ENCODE measurements at places on chromosomes 11 and 22. TPM values are rescaled to one million over a fixed set of nuclear protein-coding genes. Genes with fewer than 3 reads are reported as not detected.

The SERPINH1 gene
- 256 TPM for total RNA-seq

DNA sequence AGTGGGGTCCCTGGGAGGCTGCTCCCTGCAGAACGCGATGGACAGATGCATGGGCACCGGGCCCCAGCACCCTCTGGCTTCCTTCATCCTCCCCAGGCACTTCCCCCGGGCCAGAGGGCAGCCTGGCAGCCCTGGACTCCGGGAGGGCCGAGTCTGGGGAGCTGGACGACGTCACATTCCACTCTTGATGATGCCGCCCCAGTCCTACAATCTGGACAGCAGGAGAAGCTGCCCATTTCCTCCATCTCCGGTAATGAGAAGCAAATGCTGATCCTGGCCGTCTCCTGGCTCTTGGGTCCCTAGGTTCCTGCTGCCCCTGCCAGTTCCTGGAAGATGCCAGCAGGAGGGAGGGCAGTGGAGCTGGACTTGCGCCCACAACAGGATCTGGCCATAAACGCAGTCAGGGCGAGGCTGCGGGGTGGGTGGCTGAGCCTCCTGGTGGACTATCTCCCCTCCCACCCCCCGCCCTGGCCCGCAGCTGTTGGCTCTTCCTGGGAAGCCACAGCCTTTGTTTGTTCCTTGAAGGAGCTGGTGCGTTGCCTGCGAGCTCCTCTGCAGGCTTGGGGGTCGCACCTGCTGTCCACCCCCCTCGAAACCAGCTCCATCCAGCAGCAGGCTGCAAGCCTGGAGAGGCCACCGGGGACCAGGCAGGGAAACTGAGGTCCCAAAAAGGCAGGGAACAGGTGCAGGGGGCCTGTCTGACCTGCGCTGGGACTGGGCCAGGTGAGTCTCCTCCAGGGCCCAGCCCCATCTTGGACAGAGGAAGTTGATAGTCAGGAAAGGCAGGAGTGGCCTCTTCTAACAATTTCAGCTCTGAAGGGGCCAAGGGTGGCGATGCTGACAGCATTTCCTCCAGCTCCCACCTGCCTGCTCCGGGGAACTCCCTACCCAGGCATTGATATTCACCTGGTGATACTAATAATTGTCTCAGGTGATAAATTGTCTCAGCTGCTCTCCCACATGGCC is 17.9 kb upstream of the MUC6 start:
- peak; percentile 70 for DNase-seq

The C11orf91 gene
- total RNA-seq, result not detected

DNA sequence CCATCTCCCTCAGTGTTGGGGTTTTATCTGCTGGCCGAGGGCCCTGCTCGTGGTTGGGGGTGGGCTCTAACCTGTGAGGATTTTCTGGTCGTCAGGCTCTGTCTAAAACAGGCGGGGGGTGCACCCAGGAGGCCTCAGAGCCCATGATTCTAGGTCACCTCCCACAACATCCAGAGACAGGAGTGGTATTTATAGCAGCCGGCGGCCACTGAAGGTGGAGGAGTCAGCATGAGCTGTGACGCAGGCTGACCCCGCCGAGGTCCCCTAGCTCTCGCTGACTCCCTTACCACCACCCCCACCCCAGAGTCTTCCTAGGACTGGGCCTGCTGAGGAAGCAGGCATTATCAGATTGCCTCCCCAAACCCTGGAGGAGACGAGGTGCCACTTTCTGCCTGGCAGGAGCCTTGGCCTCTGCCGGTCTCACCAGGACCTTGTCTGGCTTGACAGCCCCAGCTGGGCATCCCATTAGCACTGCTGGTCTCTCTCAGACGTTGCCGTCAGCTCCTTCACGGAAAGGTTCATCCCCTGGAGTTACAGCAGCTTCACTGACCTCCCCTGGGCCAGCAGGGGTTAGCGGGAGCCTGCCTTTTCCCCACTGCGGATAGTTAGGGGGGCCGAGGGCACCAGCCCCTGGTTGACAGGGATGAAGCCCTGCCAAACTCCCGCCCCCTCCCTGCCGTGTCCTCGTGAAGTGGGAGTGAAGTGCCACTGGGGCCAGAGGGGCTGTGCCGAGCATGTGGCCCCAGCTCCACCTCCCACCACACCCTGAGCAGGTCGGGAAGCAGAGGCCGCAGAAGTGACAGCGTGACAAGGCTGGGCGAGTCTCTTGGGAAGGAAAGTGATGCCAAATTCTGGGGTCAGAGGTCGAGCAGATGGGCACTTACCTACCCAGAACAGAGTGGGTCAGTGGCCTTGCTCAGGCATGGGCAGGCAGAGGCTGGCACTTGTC is 26.5 kb downstream of the DAGLA start:
- no peak for DNase-seq

DNA sequence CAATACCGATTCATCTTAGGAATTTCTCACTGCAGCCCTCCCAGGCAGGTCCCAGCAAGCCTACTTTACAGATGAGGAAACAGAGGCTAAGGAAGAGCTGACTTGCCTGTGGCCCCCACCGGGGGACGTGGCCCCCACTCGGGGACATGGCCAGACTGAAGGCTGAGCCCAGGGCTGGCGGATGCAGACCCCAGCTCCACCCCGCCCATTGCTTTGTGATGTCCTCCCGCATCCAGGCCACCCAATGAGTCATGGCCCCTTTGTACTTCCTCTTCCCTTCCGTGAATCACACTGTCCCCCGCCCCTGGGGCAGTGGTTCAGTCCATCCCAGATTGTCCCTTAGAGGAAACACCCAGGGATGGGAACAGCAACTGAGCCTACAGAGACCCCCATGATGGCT is 116.0 kb upstream of the ANO1 start:
- DNase-seq, result peak; percentile 40

DNA sequence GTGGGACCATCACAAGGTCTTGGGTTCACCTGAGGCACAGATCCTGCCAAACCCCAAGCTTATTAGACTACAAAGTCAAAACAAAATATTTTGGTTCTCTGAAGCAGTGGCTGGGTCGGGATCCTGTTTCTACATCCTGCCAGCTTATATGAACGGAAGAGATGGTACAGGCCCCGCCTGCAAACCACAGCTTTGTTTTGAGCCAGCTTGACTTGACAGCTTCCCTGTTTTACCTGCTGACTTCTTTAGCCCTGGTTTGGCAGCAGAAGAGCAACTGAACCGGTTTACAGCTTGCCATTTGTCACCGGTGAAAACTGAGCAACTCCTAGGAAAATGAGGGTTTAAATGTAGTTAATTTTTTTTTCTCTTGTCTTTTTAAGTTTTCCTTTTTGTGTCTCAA is 11.4 kb downstream of the PACS1 start:
- peak; percentile 77 for DNase-seq

The TRIM48 gene
- total RNA-seq, result not detected

The CHRM4 gene
- total RNA-seq, result not detected

- DNase-seq, result no peak
These were observed 18.1 kb downstream of the THY1 start for GRCh38 chr11:119404872-119405271.

GRCh38 chr22:26715392-26715936 is 58.1 kb downstream of the MIAT start:
- no peak for DNase-seq

GRCh38 chr11:11349870-11350337 is 3.1 kb downstream of the CSNK2A3 start:
- no peak for DNase-seq

DNA sequence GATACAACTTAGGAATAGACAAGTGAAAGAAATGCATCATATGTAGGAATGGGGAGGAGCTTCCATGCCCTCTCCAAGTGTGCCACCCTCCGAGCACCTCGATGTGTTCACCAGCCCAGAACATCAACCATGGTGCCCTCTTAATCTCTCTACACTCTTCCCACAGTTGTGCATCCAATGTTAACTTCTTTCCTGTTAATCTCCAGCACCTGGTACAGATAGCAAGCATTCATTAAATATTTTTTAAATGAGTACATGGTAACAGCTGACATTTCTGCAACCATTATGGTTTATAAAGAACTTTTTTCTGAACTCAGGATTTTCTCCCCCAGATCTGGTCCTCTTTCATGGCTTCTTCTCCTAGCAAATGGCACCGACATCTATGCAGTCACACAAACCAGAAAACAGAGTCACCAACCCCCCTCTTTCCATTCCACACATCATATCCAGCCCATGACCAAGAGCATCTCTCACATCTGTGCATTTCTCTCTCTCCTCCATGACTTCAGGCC is 118.1 kb upstream of the CLPB start:
- DNase-seq, result no peak

DNA sequence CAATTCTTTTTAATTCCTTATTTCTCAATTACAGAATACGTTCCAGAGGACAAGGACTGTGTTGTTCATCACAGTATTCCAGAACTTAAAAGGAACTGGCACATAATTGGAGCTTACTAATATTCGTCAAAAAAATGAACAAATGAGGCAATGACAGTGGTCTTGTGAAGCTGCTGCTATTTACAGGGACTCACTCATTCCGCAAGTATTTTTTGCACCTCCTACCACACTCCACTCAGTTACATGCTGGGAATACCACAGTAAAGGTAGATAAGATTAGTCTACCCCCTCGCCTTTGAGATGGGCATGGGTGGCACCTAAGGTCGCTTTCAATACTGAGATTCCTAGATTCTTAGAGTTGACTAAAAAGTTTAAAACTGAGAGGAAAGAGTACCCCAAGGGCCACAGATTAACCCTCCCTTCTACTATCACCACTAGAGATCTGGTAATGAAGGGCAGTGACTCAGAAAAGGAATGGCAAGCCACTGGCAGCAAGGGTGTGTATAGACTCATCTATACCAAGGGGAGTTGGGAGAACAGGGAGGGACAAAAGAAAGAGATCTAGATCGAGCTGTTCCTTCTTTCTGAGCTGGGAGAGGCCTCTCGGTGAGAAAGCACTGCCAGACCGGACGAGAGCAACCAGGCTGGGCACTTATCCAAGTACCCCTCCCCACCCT is 85.0 kb downstream of the RPL27A start:
- no peak for DNase-seq

GRCh38 chr11:350723-351255 is 18.5 kb upstream of the B4GALNT4 start:
- peak; percentile 45 for DNase-seq

GRCh38 chr11:86370922-86371594 is 3.6 kb upstream of the CCDC81 start:
- no peak for DNase-seq

The PAMR1 gene
- total RNA-seq, result 3.1 TPM

The OR51I1 gene
- total RNA-seq, result 0.42 TPM

GRCh38 chr22:44802071-44802700 is 49.8 kb downstream of the ARHGAP8 start:
- DNase-seq, result no peak

DNA sequence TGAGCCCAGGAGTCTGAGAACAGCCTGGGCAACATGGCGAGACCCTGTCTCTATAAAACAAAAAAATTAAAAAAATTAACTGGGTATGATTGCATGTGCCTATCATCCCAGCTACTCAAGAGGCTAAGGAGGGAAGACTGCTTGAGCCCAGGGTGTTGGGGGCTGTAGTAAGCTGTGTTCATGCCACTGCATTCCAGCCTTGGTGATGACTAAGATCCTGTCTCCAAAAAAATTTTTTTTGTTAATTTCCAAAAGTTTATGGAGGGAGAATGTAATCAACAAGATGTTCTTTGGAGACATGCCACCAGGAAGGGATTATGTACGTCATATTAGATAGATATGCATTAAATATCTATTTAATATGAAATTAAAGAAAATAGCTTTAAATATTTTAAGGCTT is 267.5 kb downstream of the SBF2 start:
- DNase-seq, result no peak

DNA sequence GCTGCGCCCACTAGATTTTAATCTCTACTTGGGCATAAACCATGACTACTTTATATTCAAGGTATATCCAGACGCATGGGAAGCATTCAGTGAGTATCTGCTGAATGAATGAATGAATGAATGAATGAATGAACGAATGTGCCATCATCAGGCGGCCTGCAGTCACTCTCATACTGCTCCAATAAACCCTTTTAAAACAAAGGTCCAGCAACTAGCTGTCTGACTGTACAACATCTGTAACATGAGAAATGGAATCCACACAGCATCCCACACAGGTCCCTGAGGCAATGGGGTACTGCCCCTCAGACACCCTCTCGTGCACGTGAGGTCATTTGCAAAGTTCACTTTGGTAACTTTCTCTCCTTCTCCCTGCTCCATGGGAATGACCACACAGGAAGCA is 147.5 kb downstream of the LARGE1 start:
- no peak for DNase-seq

The YIF1A gene
- 73.2 TPM for total RNA-seq

DNA sequence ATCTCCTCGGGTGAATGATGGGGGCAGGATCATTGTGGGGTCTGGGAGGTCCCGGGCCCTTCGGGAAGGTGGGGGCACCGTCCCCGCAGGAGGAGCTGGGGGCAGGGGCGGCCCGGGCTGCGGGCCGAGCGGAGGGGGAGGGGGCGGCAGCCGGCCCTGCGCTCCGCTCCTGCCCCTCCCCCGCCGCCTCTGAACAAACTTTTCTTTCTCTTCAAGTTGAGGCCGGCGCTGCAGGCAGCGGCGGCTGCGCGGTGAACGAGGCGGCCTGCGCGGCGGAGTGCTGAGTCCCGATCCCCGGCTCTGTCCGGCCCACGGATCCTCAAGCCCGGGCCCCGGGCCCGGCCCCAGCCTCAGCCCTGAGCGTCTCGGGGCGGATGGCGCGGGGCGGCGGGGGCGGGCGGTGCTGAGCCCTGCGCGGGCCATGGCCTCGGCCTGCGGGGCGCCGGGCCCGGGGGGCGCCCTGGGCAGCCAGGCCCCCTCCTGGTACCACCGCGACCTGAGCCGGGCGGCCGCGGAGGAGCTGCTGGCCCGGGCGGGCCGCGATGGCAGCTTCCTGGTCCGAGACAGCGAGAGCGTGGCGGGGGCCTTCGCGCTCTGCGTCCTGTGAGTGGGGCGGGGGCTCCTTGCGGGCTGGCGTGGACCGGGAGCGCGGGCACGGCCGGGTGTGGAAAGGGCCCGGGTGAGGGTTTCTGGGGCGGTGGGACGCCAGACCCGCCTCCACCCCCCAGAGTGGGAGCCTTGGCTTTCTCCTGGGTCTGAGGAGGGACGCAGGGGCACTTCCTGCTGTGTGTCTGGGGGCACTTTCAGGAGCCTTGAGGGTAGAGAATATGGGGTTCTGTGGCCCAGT is at the start of gene INPPL1:
Gene INPPL1, plus strand, starts transcription at position 204 of the 847 bp plus-strand sequence. Its CDS starts 218 bp downstream, at position 422.
- DNase-seq, result peak; percentile 69
